GM06990 (cell line): ENCODE measurements at places on chromosomes 4 and X.

- no peak for DNase-seq
Observed at GRCh38 chrX:31213941-31214340, 142.1 kb upstream of the FTHL17 start.

DNA sequence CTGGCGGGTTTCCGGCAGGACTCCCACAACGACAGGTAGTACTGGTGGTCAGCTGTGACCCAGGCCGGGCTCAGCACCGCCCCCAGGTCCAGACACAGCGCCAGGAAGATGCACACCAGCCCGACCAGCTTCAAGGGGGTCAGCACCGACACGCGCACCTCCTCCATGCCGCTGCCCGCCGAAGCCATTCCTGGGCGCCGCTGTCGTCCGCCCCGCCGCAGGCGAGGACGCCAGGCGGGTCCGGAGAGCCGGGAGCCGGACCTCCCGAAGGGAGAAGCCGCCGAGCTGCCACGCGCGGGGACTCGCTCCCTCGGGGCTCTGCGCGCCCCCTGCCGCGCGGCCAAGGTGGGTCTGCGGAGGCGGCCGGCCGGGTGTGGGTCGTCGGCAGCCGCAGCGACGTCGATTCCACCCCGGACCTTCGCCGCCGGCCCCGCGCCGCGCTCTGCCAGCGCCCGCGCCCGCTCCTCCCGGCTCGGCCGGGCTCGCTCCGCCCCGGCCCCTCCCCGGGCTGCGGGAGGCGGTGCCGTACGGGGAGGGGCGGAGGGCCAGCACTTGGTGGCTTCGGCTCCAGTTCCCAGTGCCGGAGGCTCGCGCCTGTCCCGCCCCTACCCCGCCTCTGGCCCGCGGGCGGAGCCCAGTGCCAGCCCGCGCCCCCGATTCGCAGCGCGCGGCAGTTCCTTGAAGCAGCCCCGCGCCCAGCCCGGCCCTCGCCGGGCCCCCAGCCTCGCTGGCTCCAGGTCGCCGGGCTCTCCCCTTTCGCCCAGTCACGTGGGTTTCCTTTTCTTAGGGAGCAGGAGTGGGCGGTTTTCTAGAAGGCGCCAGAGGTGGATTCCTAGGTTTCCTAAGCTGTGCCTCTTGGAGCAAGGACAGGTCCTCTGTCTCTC is at the start of gene TMEM47:
Gene TMEM47 (minus strand): TSS at position 444 of the 884 bp plus-strand sequence. CDS start 256 bp downstream, at position 188.
- DNase-seq: no peak

DNA sequence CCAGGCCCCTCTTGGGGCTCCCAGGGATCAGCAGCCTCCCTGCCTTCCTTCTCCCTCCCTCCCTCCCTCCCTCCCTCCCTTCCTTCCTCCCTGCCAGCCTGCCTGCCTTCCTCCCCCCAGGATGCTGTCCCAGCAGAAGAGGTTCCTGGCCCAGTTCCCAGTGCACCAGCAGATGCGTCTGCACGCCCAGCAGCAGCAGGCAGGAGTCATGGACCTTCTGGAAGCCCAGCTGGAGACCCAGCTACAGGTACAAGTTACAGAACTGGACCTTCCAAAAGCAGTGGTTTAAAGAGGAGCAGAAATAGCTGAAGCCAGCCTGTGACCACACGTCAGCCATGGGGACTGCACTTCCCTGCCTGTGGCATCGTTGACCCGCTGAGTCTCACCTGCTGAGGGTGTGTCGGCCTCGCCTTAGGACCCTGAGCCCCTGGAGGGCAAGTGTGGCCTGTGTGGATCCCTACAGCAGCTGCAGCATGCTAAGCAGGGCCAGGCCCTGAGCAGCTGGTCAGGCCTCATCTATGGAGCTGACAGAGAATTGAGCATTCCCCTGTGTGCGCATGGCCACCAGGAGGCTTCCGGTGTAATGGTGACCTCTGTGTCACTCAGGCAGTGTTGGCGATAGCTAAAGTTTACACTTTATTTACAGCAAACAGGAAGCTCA is 84.7 kb downstream of the CRMP1 start:
- DNase-seq: no peak

DNA sequence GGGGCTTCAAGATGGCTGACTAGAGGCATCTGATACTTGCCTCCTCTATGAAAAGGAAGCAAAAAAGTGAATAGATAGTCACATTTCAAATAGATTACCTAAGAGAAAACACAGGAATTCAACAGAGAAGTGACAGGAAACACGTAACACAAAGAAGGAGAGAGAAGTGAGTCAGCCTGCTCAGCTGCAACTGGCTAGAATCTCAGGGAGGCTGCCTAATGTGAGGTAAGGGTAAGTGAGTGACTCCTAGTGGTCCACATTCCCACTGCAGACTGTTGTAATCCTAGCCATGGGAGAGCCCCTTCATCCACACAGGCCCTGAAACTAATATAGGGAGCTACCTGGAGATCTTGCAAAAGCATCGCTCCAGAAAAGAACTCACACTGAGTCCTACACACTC is 179.2 kb downstream of the SLC7A11 start:
- no peak for DNase-seq

- no peak for DNase-seq
Observed at GRCh38 chrX:110914281-110914680, 118.7 kb upstream of the CHRDL1 start.

- DNase-seq: no peak
Observed at GRCh38 chr4:22420291-22420690, 95.6 kb downstream of the ADGRA3 start.

DNA sequence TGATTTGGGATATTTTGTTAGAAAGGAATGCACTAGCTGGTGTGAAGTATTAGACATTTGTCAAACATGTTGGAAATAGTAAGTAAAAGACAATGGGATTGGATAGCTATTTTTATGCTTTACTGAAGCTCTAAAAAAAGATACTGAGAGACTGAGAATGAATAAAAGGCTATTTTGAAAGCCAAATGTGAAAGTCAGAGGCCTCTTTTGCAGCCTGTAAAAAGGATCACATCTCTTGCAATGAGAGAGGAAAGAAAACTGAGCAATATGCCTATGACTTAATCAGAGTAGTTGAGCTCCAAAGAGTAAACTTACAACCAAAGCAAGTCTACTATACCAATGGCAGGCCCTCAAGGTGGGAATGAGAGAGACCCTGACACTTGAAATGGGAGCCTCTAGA is 212.6 kb upstream of the LCORL start:
- DNase-seq: no peak

- no peak for DNase-seq
Observed at GRCh38 chr4:74838746-74839370, 44.5 kb upstream of the BTC start.

DNA sequence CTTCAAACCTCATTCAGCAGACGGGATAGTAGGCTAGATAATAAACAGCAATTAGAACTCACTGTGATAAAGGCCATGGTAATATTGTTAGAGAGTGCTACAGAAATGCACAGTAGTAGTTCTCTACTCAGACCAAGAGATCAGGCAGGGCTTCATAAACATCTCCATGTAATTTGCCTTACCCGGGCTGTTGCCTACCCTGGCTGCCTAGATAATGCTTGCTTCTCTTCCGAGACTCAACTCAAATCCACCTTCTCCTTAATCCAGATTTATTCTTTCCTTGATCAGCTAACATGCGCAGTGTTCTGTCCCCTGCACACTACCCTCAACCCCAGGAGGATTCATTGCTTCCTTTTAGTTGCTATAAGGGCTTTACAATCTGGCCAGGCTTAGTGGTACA is 21.8 kb downstream of the ANK2 start:
- no peak for DNase-seq

DNA sequence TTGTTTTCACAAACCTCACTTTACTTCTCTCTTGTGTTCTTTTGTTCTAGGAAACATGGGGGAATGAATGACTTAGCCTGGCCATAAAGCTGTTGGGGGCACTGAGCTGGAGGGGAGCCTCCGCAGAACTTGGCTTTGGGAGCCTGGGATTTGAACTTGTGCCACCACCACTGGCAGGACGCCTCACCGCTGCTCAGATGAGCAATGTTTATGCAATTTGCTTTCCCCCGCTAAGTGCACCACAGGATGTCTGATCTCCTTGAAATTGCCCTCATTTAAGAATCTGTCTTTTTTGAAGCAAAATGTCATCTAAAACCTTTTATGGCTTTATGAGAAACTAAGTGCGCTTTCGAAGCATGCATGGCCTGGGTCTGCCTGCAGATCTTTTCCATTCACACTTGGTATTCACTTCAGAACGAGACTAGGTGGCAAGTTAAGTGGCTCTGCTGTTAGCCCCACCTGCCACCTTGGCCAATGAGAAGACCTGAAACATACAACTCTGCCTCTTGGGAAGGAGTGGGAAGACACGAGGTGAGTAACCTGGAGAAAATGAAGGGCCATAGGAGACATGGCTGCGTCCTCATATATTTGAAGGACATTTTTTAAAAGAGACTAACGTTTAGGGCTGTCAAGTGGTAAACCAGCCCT is 119.3 kb downstream of the LDB2 start:
- no peak for DNase-seq

- no peak for DNase-seq
Observed at GRCh38 chrX:40303256-40304077, 205.7 kb upstream of the BCOR start.

DNA sequence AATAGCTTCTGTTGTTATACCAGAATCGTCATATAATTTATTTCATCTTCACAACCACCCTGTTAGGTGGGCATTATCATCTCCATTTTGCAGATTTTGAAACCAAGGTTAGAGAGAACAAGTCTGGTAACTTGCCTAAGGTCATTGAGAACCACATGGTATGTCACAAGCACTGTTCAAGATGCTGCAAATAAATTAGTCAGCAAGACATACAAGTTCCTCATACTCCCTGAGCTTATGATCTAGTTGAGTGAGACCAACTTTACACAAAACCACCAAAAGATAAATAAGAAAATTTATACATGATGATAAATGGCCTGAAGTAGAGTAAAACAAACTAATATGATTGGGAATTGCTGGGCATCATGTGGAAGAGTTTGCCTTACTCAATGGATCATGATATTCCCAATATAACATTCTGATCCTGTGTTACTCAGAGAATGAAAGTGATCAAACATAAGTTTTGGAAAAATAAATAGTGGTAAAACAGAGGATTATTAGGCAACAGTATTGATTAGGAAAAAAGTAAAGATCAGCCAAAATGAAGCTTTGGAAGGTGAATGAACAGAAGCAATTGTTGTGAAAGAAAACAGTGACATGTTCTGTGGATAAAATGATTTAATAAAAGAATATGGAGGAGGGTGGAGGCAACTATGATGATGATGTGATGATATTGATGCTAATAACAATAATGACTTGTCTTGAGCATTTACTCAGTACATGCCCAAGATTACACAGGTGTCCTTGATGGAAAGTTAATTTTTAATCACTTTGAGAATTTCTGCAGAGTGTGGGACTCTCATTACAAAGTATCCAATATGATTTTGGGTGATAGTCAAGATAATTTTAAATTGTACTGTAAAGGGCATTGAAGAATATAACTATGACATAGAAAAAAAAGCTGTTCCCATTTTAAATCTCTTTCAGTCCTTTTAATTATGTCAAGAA is 34.1 kb upstream of the IL1RAPL1 start:
- DNase-seq: no peak

- no peak for DNase-seq
Observed at GRCh38 chrX:132501606-132502005, 12.8 kb upstream of the MBNL3 start.

DNA sequence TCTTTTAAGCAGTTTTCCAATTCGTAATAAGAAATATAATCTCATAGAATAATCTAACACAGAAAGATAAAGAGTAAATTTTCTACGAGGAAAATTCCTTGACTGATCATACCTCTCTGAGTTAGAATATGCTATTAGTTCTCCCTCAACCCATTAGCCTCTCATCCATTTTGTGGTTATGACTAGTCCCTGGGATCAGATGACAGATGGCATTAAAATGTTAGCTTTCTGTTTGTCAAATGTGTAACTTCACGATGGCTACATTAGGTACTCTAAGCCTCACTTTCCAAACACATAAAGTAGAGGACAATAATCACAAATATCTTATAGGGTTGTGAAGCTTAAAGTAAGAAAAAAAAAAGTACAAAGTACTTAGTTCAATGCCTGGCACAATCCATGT is 112.2 kb downstream of the ZAR1 start:
- no peak for DNase-seq

DNA sequence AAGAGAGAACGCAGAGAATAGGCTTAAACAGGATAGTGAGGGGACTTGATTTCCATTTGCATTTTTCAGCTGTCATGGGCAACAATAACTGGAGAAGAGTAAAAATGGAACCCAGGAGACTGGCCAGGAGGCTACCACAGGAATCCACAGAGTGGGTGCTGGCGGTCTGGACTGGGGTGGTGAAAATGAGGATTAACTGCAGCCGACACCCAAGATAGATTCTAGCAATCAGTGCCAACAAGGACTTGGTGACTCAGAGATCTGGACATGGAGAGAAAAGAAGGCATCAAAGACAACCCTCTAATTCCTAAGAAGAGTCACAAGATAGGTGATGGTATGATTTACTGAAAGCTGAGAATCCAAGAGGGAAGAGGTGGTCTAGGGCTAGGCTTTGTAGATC is 102.8 kb downstream of the ATP8A1 start:
- DNase-seq: no peak

- no peak for DNase-seq
Observed at GRCh38 chr4:122744229-122744628, 11.7 kb downstream of the BBS12 start.

GRCh38 chr4:92106816-92107215 is 196.9 kb upstream of the GRID2 start:
- no peak for DNase-seq

DNA sequence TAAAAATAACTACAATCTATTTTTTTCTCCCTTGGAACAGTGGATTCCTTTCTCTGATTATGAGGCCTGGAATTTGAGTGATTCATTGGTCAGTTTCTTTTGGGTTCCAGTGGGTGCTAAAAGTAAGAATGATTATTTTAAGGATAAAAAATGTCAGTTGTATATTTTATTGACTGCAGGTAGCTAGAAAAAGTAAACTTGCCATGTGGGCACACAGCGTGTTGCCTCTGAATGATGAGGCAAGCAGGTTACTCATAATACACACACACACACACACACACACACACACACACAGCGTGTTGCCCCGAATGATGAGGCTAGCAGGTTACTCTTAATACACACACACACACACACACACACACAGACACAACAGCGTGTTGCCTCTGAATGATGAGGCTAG is 13.8 kb downstream of the GALNT7 start:
- DNase-seq: no peak

DNA sequence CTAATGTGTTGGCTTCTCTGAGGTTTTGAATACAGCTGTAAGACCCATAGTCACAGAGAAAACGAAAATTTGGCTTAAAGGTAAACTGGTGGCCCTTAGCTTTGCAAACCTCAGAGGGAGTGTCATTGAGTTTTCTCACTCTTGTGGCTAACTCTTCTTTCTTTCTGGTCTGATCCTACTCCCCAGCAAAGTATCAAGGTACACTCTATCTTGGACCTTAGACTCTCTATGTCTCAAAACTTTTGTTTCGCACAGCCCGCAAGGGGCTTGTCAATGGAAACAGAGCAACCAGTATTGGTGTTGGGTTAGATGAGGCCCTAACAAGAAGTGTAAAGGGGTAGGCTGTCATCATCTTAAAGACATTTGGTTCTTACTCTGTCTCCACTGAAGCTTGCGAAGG is 19.8 kb downstream of the APOO start:
- DNase-seq: no peak

GRCh38 chr4:8459867-8460445 is 19.4 kb downstream of the TRMT44 start:
- no peak for DNase-seq
